ENCODE measurements at places on chromosomes 3 and 15. TPM values are rescaled to one million over a fixed set of nuclear protein-coding genes. Genes with fewer than 3 reads are reported as not detected.
A peak's percentile ranks its signal among the peaks of the same experiment; 100 is the strongest.

GRCh38 chr3:123448536-123449101 is at the start of gene ADCY5:
TSS of gene ADCY5 (minus strand) at chr3:123449090. CDS start at chr3:123448545, 545 bp downstream.
- H3K27ac ChIP-seq: no peak within 1 kb of the TSS
- no peak for DNase-seq
- H3K36me3 ChIP-seq: no peaks in the 10 kb centered on the region
- H3K4me1 ChIP-seq: 0 out of 2 replicates have a peak, but pooled peaks cover 8% of the 10 kb centered on the region
- H3K4me3 ChIP-seq: no peak within 1 kb of the TSS

- H3K4me3 ChIP-seq: no peak overlapping the region
- peak overlapping the region; percentile 36 for H3K27ac ChIP-seq
- no peaks in the 10 kb centered on the region for H3K27me3 ChIP-seq
- peak; percentile 80 for DNase-seq
- peaks cover 44% of the 10 kb centered on the region for H3K4me1 ChIP-seq
- 0 out of 2 replicates have a peak, but pooled peaks cover 4% of the 10 kb centered on the region for H3K36me3 ChIP-seq
These were observed 64.9 kb downstream of the TBC1D2B start for GRCh38 chr15:78012643-78013077.

- no peaks in the 10 kb centered on the region for H3K36me3 ChIP-seq
- no peak overlapping the region for H3K4me3 ChIP-seq
- DNase-seq: peak; percentile 70
- H3K27ac ChIP-seq: no peak overlapping the region
- H3K27me3 ChIP-seq: no peaks in the 10 kb centered on the region
These were observed 3.5 kb upstream of the MTFMT start for GRCh38 chr15:65032801-65033537.

DNA sequence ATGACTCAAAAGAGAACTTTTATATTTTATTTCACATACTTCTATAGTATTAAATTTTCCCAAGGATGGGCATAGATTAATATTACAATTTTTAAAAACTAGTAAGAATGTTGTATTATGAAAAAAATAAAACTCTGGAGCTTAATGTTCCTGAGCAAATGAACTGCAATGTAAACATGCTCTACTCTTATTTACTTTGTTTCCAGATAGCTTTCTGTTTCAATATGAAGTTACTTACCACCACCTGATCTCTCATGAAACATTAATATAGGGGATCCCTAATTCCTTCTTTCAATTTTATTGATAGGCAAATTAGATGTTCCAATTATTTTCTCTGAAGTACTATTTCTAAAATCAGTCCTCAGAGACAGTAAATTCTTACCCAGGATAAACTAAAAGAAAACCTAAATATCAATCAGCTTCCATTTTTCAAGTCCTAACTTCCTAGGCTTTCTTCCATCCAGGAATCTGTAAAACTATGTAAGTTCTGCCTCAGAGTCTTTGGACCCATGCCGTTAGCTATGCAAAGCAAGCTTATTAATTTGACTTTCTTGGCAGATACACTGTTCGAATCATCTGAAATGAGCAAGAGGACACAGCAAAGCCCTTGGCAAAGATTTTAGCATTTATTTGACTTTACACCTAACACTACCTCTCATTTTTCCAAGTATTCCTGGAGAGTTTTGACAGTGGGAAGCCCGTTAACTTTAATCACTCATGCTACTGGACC is 93.2 kb downstream of the PLCH1 start:
- no peak overlapping the region for H3K27ac ChIP-seq
- H3K27me3 ChIP-seq: no peaks in the 10 kb centered on the region
- H3K36me3 ChIP-seq: no peaks in the 10 kb centered on the region
- H3K4me1 ChIP-seq: no peaks in the 10 kb centered on the region

- H3K4me3 ChIP-seq: no peak overlapping the region
- H3K27me3 ChIP-seq: no peaks in the 10 kb centered on the region
- no peaks in the 10 kb centered on the region for H3K36me3 ChIP-seq
- peak overlapping the region; percentile 12 for H3K27ac ChIP-seq
These were observed 30.1 kb upstream of the NRROS start for GRCh38 chr3:196609343-196609775.

DNA sequence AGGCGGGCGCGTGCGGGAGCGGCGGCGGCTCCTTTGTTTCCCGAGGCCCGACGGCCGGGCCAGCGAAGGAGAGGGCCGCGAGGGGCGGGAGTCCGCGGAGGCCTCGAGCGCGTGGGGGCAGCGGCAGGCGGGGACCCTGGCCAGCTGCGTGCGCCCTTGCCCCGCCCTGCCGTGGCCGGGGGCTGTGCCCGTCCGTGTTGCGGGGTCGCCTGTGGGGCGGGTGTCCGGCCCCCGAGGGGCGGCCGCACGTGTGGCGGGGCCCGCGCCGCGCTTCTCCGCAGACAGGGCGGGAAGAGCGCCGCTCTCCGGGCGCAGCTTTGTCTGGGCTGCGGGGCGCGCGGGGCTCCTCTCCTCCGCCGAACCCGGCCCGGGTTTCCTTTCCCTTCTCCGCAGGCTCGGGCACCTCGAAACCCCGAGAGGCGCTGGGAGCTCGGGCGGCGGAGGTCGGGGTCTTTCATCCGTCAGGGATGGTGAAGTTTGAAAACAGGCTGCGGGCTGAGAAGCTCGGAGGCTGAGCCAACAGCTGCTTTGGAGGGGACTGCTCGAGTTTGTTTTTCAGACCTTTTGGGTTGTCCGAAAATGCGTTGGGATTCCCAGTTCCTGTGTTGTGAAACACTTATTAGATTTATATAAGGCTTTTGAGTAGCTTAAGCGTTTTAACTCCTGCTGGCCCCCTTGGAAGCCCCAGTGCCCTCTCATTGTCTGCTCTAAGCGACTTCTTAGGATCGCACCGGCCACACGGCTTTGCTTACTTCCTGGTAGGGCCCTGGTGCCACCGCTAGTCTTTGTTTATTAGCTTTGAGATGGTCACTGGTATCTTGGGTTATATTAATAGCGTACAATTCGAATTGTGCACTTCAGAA is 817 bp downstream of the USP3 start:
- DNase-seq: peak; percentile 45
- H3K27me3 ChIP-seq: no peaks in the 10 kb centered on the region
- H3K27ac ChIP-seq: peak overlapping the region; percentile 75
- peaks cover 73% of the 10 kb centered on the region for H3K4me1 ChIP-seq
- no peaks in the 10 kb centered on the region for H3K36me3 ChIP-seq

Gene XIRP1
- total RNA-seq: not detected

Gene SPSB4
- total RNA-seq: not detected

Gene ECE2
- not detected for total RNA-seq

Gene EIF4E3
- total RNA-seq: not detected

Gene ANKUB1
- total RNA-seq: not detected

Gene ROPN1
- not detected for total RNA-seq

GRCh38 chr15:64006642-64007041 is 39.6 kb downstream of the DAPK2 start:
- peak; percentile 29 for DNase-seq
- H3K36me3 ChIP-seq: no peaks in the 10 kb centered on the region
- H3K27ac ChIP-seq: no peak overlapping the region
- H3K4me3 ChIP-seq: no peak overlapping the region
